ENCODE measurements at places on chromosomes 13 and 19. TPM values are rescaled to one million over a fixed set of nuclear protein-coding genes. Genes with fewer than 3 reads are reported as not detected.

ZNF208 gene
- 14.7 TPM for total RNA-seq

MED25 gene
- 26.7 TPM for total RNA-seq

DNA sequence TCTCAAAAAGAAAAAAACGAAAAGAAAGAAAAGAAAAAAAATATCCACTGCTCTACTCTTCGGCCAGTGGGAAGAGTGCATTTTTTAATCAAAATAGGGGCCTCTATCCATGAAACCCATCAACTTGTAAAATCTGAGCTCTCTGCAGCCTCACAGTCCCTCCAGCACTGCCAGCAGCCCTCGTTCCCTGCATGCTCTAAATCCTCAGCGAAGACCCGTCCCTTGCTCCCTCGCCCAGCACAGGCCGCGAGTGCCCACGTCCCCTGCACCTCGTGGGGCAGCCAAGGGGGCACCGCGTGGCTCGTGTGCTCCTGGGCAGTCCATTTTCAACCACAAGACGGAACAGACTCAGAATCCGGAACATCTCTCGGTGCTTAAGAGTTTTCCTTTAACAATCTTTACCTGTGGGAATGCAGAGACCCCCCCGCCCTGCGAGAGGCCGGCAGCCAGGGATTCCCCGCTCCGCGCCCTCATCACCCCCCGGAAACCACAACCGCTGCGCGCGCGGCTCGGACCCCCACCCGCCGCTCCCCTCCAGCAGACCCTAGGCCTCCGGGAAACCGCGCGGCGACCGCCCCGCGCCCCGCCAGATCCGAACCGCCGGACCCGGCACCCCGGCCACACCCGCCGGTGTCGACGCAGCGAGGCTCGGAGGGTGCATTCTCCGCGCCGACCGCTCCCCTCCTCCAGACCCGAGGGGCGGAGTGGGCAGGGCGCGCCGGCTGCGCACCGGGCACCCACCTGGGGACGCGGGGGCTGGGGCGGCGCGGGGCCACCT is 638 bp downstream of the ANKRD27 start:
- no peak for ATAC-seq

DNA sequence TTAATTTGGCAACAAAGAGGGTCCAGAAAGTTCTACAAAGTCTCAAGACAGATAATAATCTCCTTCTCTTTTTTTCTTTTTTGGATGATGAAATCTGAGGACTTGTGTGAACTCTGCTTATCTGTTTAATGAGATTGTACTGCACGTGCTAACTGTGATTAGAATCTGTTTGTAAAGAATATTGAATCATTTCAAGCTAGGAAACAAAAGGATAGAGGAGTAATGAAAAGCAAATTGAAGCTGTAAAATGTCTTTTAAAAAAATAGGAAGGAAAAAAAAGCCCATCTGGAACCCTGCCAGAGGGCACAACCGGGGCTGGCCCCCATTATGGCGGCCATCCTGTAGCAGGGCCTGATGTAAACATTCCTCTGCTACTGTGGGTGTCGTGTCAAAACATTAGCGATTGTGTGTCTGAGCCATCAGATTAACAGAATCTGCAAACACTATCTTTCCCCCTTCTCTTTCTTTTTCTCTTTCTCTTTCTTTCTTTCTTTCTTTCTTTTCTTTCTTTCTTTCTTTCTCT is 83.0 kb downstream of the FLT1 start:
- ATAC-seq: no peak

DNA sequence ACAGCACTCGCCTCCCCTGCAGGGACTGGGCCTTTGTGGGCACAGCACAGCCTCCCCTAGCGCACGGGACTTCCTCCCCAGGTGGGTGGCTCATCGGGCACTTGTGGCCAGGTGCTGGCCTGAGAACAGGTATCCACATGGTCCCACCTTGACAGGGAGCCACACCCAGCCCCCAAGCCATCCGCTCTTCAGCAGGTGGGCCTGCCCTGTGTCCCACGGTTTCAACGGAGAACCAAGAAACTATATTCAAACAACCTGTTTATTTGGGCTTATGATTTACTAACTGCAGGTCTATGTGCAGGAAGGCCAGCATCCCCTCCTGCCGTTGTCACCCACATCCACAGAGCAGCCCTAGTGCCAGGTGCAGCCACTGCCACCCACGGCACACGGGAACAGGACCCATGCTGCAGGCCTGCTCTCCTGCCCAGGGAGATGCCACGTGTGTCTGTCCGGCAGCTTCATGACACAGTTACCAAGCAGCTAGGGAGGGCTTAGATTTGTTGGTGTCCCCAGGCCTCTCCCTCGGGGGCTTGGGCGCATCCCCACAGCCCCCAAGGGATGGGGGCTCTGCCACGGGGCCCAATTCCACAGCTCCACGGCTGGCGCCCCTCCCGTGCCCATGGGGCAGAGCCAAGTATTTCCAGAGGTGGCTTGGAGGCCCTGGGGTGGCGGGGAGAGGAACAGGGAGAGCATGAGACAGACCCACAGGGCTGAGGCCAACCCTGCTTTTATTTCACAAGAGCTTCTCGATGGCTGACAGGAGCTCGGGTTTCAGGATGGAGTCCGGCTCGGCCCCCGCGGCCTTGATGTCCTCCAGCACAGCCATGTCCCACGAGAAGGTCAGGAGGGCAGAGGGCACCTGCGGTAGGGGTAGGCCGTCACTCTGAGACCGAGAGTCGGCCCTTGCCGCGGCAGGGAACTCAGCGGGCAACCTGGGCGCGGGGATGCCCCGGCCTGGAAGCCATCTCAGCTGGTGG is 12.5 kb downstream of the UBXN6 start:
- no peak for ATAC-seq

DNA sequence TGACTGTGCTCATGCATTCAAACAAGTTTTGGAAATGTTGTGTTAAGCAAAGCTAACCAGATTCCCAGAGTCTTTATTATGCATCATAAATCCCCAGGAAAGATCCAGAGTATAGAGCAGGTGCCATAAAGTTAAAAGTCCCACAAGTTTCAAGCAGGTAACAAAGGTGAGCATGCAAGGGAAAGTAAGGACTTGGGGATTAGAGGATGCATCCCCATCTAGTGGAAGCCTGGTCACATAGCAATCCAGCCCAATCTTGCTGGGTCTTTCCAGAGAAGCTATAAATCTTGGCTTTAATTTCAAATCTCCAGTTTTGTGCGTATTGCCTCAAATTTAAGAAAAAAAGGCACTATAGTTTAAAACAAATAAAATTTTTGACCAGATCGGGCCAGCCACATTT is 72.7 kb downstream of the ZNF254 start:
- no peak for ATAC-seq

- ATAC-seq: no peak
Measured at GRCh38 chr19:52990759-52991418, 22.8 kb upstream of the ERVV-1 start.

DNA sequence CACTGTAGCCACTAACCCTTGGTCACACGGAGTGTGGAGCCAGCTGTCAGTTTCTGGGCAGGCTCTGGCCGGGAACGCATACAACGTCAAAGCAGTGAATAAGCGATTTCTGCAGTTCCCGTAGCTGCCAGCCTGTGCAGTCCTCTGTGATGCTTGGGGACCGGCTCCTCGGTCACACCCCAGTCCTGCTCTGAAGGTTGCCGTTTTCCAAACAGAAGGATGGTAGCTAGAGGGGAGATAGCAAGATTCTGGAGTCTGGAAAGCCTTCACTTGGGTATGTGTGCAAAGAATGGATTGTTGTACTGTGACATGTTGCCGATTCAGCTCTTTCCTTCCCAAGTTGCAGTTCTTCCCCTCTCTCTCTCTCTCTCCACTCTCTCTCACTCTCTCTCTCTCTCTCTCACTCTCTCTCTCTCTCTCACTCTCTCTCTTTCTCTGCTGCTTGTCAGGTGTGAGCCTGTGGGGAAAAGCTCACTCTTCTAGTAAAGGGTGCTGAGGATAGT is 38.7 kb upstream of the C1QTNF9 start:
- ATAC-seq: peak; percentile 77

DNA sequence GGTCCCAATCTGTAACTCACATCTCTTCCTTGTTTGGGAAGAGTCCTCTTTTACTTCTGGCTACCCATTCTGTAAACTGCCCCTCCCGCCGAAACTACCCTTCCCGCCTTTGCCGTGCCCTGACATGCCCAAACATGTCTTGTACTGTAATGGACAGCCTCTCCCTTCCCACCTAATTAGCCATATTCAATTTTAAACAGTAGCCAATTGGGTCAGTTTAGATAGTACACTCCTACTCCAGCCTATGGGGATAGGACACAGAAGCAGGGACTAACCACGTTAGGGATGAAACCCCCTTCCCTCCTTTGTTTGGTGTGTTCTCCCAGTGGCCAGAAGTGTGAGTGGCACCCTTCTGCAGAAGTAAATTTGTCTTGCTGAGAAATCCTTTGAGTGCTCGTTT is 34.2 kb downstream of the SACS start:
- ATAC-seq: no peak

GRCh38 chr19:310141-310651 is 19.0 kb upstream of the PLPP2 start:
- peak; percentile 36 for ATAC-seq

- no peak for ATAC-seq
Measured at GRCh38 chr19:34503531-34504272, 22.1 kb downstream of the WTIP start.

- no peak for ATAC-seq
Measured at GRCh38 chr13:24178847-24179485, 18.4 kb downstream of the SPATA13 start.

- no peak for ATAC-seq
Measured at GRCh38 chr19:34154401-34154800, 17.9 kb upstream of the LSM14A start.

DNA sequence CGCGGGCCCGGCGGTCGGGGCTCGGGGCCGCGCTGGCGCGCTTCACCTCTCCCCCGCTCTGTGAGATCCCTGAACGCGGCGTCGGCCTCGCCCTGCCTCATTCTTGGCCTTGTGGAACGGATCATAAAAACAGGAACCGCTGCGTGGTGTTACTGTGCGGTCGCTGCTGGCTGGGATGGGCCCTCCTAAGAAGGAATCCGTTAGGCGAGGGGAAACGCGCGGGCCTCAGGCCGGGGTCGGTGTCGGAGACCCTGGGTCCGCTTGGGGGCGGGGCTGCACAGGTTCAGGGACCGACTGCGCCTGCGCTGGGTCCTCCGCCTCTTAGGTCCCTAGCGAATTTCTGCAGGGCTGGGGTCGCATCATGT is 381 bp downstream of the CKAP2 start:
- ATAC-seq: peak; percentile 70

GRCh38 chr19:56966225-56966696 is 125.7 kb upstream of the PEG3 start:
- ATAC-seq: no peak

- ATAC-seq: no peak
Measured at GRCh38 chr13:111284565-111284964, 35.9 kb upstream of the TEX29 start.

DNA sequence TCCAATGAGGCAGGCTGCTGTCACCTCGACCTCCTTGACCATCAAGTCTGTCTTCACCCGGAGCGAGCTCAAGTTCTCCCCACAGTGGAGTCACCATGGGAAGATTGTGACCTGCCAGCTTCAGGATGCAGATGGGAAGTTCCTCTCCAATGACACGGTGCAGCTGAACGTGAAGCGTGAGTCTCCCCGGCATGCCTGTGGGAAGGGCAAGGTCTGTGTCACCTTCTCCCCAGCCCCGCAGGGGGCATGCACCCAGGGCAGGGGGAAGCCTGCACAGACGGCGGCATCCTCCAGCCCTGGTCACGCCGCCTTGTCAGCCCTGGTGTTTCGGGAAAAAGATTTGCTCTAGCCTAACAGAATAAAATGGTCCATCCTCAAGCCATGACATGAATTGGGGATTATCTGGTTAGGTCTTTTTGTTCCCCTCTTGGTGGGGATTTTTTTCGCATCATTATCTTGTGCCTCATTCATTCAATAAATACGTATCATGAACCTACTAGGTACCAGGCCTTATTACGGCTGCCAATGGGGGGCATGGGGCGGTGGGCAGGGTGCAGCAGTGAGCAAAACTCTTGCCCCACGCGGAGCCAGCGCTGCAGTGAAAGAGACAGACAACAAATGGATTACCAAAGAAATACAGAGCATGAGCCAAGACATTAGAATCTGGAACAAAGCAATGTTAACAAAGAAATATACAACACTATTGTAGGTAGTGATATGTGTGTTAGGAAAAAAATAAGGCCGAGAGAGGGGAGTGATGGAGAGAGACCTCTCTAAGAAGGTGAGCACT is 7.4 kb downstream of the CD22 start:
- ATAC-seq: no peak

DNA sequence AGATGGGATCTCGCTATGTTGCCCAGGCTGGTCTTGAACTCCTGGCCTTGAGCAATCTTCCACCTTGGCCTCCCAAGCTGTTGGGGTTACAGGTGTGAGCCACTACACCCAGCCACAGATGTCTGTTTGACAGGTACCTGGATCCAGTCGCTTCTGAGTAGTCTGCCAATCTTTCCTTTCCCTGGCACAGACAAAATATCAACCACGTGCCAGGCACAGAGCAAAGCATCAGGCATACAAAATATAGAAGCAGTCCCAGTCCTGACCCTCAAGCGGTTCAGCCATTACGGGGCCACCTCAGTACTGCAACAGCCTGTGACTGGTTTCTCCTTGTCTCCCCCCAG is 3.8 kb downstream of the ELAVL1 start:
- ATAC-seq: no peak

- ATAC-seq: no peak
Measured at GRCh38 chr13:76222511-76222910, 586.4 kb downstream of the LMO7 start.

- no peak for ATAC-seq
Measured at GRCh38 chr13:40145139-40145538, 489.7 kb downstream of the COG6 start.

DNA sequence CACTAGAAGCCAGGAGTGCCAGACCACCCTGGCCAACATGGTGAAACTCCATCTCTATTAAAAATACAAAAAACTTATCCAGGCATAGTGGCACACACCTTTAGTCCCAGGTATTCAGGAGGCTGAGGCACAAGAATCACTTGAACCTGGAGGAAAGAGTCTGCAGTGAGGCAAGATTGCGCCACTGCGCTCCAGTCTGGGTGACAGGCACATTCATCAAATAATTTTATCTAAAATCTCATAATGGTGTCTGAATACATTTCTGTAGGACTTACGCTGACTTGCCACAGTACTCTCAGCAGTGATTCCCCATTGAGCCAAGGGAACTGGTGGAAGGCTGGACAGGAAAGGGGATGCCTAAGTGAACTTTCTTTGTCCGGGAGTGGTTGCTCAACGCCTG is 4.3 kb upstream of the ZNF28 start:
- no peak for ATAC-seq

DNA sequence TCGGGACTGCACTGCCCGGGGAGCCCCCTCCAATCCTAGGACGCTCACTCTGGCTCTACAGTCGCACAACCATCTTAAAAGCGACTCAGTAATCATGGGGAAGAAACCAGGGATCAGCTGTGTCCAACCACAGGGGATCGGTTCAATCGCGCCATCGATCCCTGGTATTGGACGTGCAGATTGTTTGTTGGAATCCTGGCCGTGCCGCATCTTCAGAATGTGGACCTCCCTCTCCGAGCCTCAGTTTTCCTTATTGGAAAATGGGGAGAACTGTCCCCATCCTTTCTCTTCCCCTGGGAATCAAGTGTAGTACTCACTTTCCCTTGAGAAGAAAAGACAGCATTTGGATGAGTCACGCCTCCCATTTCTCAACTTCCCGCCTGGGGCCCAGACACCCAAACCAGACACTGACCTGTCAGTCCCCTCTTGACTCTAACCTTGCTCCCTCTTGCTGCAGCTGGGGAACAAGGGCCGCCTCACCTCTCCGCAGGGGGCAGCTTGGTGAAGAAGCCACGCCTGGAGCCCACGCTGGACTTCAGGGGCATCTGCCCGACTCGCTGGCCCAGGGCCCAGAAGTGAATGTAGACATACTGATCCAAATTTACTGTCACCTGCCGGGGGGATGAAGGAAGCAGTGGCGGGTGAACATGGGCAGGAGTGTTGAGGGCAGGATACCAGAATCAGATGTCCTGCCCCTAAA is 17.6 kb downstream of the EMP3 start:
- ATAC-seq: no peak
